BJ (cell line): ENCODE measurements at places on chromosomes 16 and 17.

GRCh38 chr17:13365331-13365730 lies 236.4 kb downstream of the HS3ST3A1 start:
- DNase-seq, result no peak

GRCh38 chr17:50831471-50831928 lies 3.9 kb upstream of the WFIKKN2 start:
- DNase-seq, result no peak

DNA sequence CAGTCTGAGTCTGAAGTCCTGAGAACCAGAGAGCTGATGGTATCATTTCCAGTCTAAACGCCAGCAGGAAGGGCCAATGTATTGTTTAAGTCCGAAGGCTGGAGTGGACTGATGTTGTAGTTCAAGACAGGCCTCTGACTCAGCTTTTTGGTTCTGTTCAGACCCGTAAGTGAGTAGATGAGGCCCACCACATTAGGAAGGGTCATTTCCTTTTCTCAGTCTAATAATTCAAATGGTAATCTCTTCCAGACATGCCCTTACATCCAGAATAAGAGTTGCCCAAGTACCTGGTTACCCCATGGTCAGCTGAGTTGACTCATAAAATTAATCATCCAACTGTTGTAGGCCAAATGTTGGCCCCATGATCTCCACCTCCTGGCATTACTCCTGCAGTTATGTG lies 442.6 kb upstream of the HSBP1 start:
- no peak for DNase-seq

- no peak for DNase-seq
Observed at GRCh38 chr16:13130586-13130985, 229.2 kb downstream of the SHISA9 start.

DNA sequence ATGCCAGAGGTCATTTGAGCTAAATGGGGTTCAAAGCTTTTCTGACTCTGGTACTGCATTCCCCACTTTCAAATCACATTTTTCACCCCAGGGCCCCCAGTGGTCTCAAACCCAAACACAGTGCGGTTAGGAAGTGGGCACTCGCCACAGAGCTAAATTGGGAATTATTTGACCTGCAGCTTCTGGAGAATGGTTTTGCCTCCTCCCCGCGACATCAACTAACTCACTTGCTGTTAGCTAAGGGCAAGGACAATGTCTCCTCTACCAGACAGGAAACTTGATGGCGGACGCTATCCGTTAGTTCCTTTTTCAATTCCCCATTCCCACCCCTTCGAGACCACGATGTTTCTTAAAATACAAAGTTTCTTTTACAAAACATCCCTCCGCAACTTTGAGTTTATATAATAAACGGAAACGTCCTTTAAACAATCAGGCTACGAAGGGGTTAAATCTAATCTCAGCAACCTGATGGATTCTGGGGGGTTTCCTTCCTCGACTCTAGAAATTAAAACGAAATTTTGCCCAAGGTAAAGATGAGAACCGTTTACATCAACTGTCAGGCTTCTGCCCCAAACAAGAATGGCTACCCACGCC lies 500 bp upstream of the KAT7 start:
- no peak for DNase-seq

GRCh38 chr17:76723812-76724211 lies 2.6 kb downstream of the JMJD6 start:
- no peak for DNase-seq

DNA sequence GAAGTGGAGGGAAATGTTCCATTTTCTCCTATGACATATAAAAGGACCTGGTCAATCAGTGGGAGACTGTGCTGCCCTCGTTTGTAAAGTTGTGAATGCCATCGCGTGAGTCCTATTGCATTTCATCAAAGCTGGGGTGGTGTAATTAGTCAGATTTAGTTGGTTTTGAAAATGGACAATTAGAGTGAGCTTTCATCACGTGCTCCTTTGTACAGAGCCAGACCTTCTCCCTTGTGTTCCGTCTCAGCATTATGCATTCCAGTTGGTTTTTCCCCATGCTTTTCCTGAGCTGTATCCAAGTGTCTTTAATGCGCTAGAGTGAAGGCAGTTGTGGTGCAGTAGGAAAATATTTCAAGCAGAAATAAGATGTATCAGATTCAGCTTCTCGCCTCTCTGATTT lies 10.4 kb downstream of the SEC14L1 start:
- no peak for DNase-seq

DNA sequence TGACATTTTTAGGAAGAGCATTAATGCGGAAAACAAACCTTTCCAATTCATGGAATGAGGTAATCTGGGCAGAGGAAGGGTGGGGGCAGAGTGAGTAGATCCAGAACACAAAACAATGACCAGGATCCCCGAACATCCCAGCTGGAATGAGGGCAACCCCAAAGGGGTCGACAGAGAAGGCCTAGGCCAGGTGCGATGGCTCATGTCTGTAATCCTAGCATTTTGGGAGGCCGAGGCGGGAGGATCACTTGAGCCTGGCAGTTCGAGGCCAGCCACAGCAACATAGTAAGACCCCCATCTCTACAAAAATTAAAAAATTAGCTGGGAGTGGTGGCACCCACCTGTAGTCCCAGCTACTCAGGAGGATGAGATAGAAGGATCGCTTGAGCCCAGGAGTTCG lies 64.7 kb downstream of the ZFHX3 start:
- no peak for DNase-seq

DNA sequence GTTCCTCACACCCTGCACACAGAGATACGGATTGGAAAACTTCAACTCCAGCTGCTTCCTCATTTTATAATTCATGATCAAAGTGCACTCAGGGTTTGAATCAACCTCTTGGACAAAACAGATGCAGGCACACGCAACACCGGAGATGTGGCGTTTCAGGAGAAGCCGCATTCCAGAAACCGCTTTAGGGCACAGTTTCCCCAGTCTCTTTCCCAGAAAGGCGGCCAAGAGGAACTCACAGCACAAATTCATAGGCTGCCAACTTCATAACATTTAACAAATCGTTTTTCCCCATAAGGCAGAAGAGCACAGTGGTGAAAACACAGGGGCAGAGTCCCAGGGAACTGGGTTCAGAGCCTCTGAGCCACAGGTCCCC lies 8.4 kb downstream of the MTHFSD start:
- no peak for DNase-seq

DNA sequence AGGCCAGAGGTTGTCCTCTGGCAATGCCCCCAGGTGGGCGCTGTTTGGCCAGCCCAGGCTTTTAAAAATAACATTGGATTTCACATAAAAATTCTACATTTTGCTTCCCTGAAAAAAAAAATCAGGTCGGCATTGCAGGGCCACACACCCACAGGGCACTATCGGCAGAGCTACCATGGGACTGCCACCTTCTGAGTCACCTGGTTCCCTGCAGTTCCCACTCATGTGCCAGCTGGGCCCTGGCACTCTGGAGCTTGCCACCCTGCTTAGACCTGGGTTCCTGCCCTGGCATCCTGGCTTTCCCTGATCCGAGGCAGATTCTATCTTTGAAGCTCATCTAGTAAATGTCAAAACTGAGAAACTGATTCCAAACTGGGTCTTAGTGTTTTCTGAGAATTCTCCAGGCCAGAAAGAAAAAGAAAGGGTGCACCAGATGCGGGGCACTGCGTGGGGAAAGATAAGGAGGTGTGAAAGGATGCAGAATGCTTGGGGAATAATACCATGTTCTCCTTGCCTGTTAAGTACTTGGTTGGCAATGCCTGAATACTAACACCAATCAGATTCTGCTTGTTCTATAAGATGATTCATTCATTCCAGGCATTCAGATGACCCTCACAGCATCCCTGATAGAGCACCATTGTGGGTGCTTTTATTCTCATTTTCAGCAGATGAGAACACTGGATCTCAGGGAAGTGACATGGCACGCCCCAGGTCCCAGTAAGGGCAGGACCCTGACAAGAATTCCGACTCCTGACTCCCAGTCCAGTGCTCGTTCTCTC lies 51.8 kb downstream of the RAI1 start:
- no peak for DNase-seq

DNA sequence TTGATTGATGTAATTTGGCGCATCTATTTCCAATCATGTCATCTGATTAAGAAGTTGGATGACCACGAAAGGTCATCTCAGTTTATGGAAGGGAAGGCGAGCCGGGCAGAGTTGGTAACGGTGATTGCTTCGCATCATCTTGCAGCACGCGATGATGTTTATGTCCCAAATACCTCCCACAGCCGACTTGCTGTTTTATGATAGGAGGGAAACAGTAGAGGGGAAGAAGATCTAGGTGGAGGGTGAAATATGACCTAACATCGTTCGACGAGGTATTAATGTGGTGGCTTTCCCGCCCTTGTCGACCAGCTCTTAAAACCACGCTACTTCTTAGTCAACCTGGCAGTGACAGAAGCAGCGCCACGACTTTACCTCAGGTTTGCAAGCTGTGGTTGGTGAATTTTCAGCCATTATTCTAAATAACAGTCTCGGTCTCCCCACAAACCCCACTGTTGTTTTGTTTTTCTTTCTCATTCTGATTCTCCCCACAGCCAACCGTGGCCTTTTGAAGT lies 805 bp upstream of the TANC2 start:
- DNase-seq, result no peak

- DNase-seq, result no peak
Observed at GRCh38 chr16:81713295-81713772, 65.8 kb upstream of the PLCG2 start.

DNA sequence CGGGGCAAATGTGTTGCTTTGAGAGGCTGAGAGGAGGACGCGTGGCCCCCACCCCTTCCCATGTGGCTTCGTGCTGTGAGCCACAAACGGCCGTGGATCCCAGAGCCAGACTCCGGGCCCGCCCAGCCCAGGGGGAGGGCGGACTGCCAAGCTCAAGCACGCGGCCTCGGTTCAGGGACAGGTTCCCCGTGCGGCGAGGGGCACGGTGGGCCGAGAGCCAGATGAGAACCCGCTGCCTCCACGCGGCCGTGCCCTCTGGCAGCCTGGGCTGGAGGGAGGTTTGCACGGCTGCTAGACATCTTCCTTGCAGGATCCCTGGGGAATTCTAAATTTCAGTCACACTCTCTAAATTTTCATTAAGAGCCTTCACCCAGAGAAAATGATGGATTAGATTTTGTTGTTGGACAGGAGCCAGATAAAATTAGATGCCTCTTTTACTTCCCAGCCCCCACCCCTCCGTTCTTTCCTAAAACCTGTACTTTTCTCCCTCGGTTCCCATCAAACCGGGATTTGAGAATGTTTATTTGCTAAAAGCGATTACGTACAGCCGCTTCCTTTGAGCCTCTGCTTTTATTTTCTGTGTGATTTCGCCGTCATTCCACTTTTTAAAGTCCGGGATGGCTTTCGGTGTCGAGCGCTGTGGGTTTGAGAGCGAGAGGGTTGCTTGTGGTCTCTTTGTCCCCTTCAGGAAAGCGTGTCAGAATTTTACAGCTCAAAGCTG lies 25.0 kb upstream of the GNG13 start:
- DNase-seq, result no peak

DNA sequence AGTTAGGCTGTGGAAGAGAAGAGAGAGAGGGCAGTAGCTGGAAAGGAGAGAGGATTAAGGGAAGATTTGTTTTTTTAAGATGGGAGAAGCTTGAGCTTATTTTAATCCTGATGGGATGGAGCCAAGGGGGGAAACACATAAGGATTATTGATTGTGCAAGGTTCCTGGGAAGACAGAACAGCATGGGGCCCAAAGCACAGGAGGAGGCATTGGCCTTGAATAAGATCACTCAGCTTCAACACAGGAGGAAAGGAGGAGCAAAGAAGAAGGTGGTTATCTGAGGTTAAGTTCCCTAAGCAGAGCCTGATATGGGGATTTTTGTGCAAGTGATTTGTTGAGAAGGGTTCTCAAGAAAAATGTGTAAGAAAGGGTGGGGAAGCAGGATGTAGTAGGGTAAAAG lies 169.8 kb downstream of the ABCC12 start:
- DNase-seq, result no peak

GRCh38 chr17:14594690-14595089 lies 293.8 kb downstream of the HS3ST3B1 start:
- DNase-seq, result no peak

- no peak for DNase-seq
Observed at GRCh38 chr17:33955461-33955860, 299.6 kb upstream of the CCL2 start.

GRCh38 chr17:74690409-74690825 lies 22.3 kb downstream of the CD300LF start:
- no peak for DNase-seq

- no peak for DNase-seq
Observed at GRCh38 chr17:13337864-13338371, 263.8 kb downstream of the HS3ST3A1 start.

DNA sequence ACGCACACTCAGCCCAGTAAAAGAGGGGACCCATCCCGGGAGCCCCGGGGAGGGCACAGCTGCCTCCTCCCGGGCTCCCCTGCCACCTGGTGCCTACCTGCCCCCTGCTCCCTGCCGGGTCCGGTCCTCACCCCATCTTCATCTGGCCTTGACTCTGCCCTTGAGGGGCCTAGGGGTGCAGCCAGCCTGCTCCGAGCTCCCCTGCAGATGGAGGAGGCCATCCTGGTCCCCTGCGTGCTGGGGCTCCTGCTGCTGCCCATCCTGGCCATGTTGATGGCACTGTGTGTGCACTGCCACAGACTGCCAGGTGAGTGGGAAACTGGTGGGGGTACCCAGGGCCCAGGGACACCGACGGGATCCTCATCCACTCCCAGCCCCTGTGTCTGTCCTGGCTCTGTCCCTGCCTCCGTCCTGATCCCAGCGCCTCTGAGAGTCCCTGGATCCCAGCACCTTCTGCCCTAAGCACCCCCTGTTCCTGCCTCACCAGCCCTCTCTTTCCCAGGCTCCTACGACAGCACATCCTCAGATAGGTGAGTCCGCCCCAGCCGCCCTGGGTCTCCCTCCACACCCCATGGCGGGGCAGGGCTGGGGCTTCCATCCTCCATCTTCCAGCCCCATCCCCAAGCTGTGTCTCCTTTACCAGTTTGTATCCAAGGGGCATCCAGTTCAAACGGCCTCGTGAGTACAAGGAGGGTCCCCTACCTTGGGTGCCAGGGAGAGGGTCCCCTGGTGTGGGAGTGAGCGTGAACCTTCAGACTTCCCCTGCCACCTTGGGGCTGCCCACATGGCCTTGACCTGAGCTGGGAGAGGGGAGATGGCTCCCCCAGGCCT lies 574 bp downstream of the LAT start:
- DNase-seq, result no peak

DNA sequence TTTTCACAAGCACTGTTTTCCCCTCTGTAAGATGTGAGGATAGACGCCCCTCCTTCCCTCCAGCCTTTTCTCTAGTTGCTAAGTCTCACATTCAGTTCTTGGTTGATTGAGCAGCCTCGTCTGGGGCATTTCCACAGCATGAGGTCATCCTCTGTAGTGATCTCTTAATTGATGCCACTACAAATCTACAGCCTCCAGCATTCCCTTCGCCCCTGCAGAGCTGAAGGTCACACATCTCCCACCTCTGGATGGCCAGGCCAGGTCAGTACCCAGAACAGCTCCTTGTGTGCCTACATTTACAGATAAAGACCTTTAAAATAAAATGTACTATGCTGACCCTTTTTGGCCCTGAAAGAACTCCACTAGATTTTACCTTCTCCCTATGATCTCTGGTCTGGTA lies 32.5 kb upstream of the CDH11 start:
- no peak for DNase-seq

- DNase-seq, result no peak
Observed at GRCh38 chr16:28309811-28310311, 17.5 kb downstream of the SBK1 start.
